ENCODE measurements at places on chromosomes 3 and 15. TPM values are rescaled to one million over a fixed set of nuclear protein-coding genes. Genes with fewer than 3 reads are reported as not detected.

GRCh38 chr15:46329876-46330275 is 695.0 kb downstream of the SQOR start:
- DNase-seq = no peak

TMEM158 gene
- total RNA-seq = 0.82 TPM

GRCh38 chr15:32099956-32100684 is 69.8 kb downstream of the CHRNA7 start:
- DNase-seq = no peak

DNA sequence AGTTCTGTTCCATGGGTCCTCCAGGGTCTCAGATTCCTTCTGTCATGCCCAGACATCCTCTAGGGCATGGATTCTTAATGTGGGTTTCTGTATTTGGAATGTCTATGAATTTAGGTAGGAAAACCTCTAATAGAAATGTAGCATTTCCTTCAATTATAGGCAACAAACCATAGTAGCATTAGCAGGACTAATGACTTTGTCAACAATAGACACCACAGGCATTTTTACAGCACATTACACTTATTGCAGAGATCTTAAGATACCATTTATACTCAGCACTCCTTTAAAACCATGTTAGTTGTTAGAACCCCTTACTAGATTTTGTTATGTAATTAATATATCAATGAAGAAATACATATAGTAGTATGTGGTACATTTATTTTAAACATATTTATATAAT is 77.8 kb upstream of the TBC1D5 start:
- no peak for DNase-seq

EFCAB12 gene
- not detected for total RNA-seq

DNA sequence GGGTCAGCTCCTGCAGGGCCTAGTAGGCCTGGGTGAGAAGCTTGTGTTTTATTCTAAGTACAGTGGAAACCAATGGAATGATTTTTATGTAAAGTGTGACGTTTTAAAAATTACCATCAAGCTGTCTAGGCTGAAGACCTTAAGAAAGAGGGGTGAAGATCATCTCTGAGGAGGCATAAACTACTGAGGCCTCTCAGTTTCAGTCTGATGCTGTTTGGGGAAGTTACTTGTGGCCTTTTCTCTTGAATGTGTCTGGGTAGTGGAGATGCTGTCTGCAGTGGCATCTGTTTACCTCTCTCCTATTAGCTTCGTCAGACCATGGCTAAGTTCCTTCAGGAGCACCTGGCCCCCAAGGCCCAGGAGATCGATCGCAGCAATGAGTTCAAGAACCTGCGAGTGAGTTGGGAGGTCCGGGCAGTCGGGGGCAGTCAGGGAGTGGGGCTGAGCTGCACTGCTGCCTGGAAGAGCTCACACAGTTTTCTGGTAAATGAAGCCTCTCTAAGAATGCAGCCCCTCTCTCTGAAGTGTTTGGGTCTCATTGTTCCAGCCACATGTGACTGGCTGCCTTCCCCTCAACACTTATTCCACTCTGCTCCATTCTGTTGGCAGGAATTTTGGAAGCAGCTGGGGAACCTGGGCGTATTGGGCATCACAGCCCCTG is 1.9 kb downstream of the IVD start:
- no peak for DNase-seq

DNA sequence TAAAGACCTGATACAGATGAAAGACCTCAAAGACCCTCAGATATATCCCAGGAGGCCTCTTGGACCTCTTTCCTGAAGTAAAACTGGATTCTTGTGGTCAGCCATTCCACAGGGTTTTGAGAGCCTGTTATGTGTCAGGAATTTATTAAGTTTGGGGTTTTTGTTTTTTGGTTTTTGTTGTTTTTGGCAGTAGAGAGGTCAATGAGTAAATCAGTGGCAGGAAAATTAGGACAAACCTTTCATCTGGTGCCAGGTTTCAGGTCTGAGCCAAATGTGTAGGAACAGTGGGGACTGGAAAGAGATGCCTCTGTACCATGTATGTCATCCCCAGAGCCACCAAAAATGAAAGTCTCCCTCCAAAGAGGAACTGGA is 520.4 kb upstream of the MDFIC2 start:
- no peak for DNase-seq

- no peak for DNase-seq
Measured at GRCh38 chr15:90895571-90896117, 7.5 kb upstream of the MAN2A2 start.

ERC2 gene
- 0.94 TPM for total RNA-seq

DNA sequence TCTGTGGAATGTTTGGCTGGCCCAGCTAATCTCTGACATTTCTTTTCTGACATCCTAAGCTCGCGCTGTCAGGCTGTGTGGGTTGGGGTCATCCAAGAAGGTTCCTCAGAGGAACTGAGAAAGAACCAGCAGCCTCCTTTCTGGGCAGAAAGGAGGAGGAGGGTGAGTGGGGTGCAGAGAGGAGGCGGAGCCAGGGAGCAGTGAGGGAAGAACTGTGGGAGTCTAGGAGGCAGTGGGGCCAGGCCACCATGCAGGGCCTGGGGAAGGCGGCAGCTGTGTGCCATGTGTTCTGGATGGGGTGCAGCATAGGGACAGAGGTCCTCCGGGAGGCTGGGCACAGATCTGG is 5.3 kb downstream of the SEMA7A start:
- no peak for DNase-seq

- DNase-seq = no peak
Measured at GRCh38 chr3:119349354-119350041, 55.3 kb downstream of the ARHGAP31 start.

HRG gene
- not detected for total RNA-seq

IMPG2 gene
- total RNA-seq = 0.20 TPM

DUSP7 gene
- total RNA-seq = 25.2 TPM

DNA sequence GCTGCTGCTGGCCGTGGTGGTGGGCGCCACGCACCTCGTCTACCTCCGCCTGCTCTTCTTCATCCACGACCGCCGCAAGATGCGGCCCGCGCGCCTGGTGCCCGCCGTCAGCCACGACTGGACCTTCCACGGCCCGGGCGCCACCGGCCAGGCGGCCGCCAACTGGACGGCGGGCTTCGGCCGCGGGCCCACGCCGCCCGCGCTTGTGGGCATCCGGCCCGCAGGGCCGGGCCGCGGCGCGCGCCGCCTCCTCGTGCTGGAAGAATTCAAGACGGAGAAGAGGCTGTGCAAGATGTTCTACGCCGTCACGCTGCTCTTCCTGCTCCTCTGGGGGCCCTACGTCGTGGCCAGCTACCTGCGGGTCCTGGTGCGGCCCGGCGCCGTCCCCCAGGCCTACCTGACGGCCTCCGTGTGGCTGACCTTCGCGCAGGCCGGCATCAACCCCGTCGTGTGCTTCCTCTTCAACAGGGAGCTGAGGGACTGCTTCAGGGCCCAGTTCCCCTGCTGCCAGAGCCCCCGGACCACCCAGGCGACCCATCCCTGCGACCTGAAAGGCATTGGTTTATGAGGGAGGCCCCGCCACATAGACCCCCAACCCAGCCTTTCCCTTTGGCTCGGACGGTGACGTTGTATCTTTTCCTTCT is 1.1 kb downstream of the GPR27 start:
- DNase-seq = peak; percentile 30

DNA sequence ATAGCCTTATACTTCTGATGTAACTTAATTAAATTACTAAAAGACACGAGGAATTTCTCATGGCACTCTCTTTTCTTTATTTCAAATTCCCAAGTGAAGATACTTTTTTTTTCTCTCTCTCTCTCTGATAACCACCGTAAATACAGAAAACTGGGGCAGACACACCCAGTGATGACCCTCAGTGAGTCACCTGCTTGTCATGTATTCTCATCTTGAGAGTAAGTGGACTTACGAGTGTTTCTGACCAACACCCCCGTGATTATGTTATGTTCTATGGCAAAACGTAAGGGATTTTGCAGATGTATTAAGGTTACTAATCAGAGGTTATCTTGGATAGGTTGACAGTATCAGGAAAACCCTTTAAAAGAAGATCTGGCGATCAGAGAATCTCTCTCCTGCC is 348.8 kb upstream of the ZNF717 start:
- no peak for DNase-seq

IDH3A gene
- 470 TPM for total RNA-seq

TUSC2 gene
- 30.7 TPM for total RNA-seq

KBTBD13 gene
- total RNA-seq = 10.6 TPM

DNA sequence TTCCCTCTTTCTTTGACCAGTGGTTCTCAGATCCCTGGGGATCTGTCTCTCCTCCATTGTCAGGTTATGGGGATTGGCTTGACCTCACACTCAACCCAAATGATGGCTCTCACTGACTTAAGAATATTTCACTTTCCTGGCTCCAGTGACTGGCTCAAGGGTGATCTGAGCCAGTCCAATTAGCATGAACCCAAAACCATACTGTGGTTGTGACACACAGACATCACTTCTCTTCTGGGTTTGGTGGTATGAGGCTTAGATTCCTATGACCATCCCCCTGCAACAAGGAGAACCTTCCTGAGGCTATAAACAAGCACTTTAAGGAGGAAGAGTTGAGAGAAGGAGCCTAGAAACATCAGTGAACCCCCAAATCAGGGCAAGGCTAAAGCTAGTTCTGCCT is 85.8 kb downstream of the KCNAB1 start:
- DNase-seq = no peak

- no peak for DNase-seq
Measured at GRCh38 chr3:42507761-42508335, 5.4 kb downstream of the VIPR1 start.

DNA sequence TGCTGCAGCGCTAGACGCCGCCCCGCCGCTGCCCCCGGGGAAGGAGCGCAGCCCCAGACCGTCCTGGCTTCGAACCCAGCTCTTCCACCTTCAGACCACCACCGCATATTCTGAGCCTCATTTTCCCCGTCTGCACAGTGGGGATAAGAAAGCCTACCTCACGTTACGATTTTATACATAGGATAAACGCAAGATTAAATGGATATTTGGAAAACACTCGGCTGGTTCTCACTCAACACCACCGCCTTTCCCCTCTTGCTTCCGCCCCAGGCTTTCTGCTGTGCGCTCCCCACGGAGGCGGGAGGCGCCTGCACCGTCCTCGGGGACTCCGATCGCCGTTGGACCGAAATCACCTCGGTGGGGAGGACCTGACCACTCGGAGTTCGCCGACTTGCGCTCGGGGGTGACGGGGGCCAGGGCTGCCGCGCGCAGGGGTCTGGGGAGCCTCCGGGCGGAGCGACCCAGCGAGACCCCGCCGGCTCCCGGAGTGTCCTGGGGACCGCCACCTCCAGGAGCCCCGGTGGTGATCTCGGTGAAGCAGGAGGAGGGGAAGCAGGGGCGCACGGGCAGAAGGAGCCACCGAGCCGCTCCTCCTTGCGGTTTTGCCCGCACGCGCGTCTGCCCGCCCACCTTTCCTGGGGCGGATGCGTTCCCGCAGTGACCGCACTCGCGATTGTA is 4.0 kb downstream of the FBXL22 start:
- peak; percentile 61 for DNase-seq

DNA sequence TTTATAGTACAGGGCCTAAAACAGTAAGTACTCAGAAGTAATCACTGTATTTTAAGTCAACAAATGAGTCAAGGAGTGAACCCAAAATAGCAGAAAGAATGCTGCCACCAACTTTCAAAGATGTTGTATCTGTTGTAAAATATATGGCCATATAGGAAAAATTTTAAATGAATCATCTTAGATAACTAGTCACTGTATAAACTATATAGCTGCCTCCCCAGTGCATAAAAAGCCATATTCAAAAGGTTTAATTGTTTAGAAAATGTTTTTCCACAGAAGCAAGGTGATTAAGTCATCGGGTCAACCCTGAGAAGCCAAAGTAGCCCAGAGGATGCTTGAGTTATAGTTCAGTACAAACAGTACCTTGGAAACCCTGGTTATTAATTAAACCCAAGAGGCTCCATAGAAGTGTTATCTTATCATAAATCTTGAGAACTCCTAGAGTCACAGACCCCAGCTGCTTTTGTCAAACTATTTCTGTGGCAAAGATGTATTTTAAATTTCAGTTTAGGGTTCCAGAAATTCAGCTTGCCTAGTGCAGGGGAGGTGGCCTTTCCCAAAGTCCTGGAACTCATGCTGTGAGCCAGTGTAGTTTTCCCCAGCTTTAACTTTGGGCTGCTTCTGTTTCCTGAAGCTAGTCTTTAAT is 39.2 kb downstream of the MBNL1 start:
- no peak for DNase-seq

ABHD17C gene
- 7.5 TPM for total RNA-seq

- peak; percentile 59 for DNase-seq
Measured at GRCh38 chr3:187186801-187187421, 10.4 kb upstream of the RTP1 start.

- no peak for DNase-seq
Measured at GRCh38 chr3:59277816-59278215, 228.0 kb upstream of the CFAP20DC start.

- no peak for DNase-seq
Measured at GRCh38 chr15:79089890-79090486, 592 bp downstream of the RASGRF1 start.

GRCh38 chr15:31062911-31063310 is 38.6 kb downstream of the TRPM1 start:
- DNase-seq = peak; percentile 44

Data from left ventricle myocardium superior (tissue), 1 donor.